CD4-positive, alpha-beta T cell treated with Interleukin-17A for 4 hours (primary cell): ENCODE measurements at places on chromosomes 4 and X.
A peak's percentile ranks its signal among the peaks of the same experiment; 100 is the strongest.

- DNase-seq = no peak
Observed at GRCh38 chr4:159757499-159757898, 654.6 kb downstream of the RAPGEF2 start.

- no peak for DNase-seq
Observed at GRCh38 chrX:50436797-50437196, 33.8 kb downstream of the DGKK start.

DNA sequence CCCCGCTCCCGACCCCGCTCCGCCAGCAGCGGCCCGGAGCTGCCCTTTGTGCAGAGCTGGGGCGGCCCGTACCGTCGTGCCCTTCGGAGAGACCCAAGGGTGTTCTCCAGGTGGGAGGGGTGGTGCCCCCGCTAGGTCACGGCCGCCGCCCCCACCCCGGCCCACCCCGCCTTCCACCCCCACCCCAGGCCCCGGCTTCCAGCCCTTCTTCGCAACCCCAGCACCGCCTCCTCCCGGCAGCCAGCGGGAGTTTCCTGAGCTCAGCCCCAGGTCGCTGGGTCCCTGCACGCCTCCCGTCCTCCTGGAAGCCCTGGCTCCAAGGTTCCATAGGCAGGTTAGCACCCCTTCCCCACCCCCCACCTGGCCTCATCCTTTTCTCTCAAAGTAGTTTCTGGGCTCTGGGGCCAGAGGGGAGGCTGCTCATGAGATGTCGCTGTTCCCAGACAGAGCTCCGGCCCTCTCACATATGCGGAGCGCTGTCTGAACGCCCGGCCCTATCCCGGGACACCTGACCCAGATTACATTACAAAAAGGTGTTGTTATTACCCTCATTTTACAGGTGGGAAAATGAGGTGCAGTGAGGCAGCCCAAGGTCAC lies 25.2 kb upstream of the FGFR3 start:
- DNase-seq = peak; percentile 33

- DNase-seq = no peak
Observed at GRCh38 chrX:47278691-47279090, 45.9 kb downstream of the USP11 start.

GRCh38 chrX:46965125-46965758 lies 53.0 kb downstream of the JADE3 start:
- DNase-seq = no peak

- no peak for DNase-seq
Observed at GRCh38 chrX:120556251-120556650, 4.5 kb downstream of the CUL4B start.

- peak; percentile 61 for DNase-seq
Observed at GRCh38 chr4:2785613-2786012, 7.3 kb upstream of the SH3BP2 start.

- DNase-seq = no peak
Observed at GRCh38 chr4:47210828-47211227, 179.5 kb downstream of the GABRB1 start.

GRCh38 chrX:134502686-134503085 lies 42.7 kb downstream of the HPRT1 start:
- DNase-seq = no peak

- DNase-seq = no peak
Observed at GRCh38 chr4:129346036-129346435, 250.1 kb downstream of the C4orf33 start.

GRCh38 chr4:8089862-8090261 lies 68.8 kb downstream of the ABLIM2 start:
- DNase-seq = no peak

- no peak for DNase-seq
Observed at GRCh38 chrX:2578864-2579263, 78.1 kb upstream of the DHRSX start.

DNA sequence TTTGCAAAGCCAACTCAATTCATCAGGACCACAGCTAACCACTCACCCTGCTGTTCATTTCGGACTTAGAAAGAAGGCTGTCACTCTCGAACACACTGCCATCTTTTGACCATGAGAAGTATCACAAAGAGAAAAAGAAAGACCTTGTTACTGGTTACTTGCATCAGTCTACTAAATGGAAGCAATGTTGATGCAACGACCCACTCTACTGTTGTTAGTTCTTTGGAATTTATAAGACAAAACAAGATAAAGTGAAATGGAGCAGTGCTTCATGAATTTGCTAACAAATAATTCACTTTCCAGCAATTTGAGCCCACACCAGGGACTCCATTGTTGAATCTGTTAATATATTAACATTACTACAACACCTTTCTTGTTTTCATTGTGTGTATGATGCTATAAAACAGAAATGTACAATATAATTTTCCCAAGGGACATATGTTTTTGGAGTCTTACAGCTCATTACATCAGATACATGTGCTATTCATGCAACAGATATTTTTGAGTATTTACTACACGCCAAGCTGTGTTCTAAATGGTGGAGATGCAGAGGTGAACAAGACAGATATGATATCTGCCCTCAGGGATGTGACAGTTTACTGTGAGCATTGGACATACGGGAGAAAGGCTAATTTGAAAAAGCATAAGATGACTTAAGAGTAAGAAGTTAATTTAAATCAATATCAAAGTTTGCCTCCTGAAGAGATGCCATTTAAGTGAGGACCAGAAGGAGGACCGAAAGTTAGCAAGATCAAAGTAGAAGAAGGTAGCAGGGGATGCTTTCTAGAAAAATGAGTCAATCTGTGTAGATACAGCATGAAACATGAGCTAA lies 87.2 kb downstream of the AREG start:
- DNase-seq = peak; percentile 3

DNA sequence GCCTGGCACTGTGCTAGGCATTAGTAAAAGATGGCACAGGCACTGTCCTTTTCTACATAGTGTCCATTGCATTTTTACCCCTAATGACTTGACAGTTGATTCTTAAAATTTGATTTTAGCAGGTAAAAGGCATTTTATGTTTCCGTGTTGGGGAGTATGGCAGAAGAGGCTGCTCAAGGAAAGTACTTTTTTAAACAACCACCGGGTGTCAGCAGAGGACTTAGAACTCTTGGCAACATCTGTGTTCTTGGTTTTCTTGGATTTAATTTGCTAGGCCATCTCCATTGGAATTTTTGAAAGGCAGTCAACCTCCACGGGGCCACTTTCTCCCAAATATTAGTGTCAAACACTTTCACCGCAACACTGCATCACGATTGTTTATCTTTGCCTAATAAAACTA lies 102.9 kb downstream of the TSPAN7 start:
- DNase-seq = peak; percentile 5

DNA sequence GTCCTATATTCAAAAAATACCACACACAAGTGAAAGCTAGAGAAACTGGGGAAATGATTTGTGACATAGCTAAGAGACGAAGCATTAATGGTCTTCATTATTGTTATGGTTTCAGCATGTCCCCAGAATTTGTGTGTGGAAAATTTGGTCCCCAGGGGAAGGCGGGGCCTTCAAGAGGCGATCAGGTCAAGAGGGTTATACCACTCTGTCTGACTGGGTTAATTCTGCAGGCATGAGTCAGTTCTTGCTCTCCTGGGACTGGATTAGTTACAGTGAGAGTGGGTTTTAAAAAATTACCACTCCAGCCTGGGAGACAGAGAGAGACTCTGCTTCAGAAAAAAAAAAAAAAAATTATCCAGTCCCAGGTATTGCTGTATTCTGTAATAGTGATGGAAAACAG lies 2.1 kb upstream of the MTNR1A start:
- DNase-seq = no peak

- no peak for DNase-seq
Observed at GRCh38 chrX:84830836-84831235, 172.8 kb upstream of the APOOL start.

- DNase-seq = no peak
Observed at GRCh38 chr4:113327494-113327893, 278.0 kb downstream of the ANK2 start.

- DNase-seq = no peak
Observed at GRCh38 chrX:37986893-37987292, 19.5 kb upstream of the SYTL5 start.

- no peak for DNase-seq
Observed at GRCh38 chr4:169791062-169791461, 33.3 kb upstream of the HPF1 start.

- no peak for DNase-seq
Observed at GRCh38 chrX:57640674-57641016, 39.4 kb downstream of the NLRP2B start.

- no peak for DNase-seq
Observed at GRCh38 chrX:9604908-9605306, 140.0 kb downstream of the TBL1X start.

- DNase-seq = peak; percentile 30
Observed at GRCh38 chrX:50579955-50580354, 109.3 kb upstream of the DGKK start.

- no peak for DNase-seq
Observed at GRCh38 chr4:168879188-168879587, 130.9 kb downstream of the CBR4 start.

- DNase-seq = no peak
Observed at GRCh38 chr4:7647186-7647585, 212.5 kb upstream of the PSAPL1 start.

- peak; percentile 30 for DNase-seq
Observed at GRCh38 chr4:25223802-25224375, 9.9 kb upstream of the PI4K2B start.

- DNase-seq = no peak
Observed at GRCh38 chr4:108940149-108940548, 177.3 kb upstream of the ETNPPL start.

DNA sequence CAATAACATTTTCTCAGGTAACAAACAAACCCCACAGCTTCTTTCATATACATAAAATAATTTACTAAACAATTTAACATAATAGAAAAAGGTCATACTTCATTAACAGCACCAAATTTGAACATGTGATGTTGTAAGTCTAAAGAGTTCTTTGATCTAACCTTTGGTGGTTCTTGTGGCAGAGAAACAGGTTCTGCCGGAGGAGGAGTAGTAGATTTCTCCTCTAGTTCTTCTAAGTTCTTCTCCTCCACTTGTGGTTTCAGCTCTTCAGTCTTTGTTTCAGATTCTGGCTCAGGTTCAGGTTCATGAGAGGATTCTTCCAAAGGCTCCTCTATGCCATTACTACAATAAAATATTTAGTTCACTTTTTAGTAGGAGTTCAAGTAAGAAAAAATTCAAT lies 18.3 kb downstream of the G3BP2 start:
- peak; percentile 7 for DNase-seq
